ENCODE measurements at places on chromosomes 7 and 10. TPM values are rescaled to one million over a fixed set of nuclear protein-coding genes. Genes with fewer than 3 reads are reported as not detected.

DNA sequence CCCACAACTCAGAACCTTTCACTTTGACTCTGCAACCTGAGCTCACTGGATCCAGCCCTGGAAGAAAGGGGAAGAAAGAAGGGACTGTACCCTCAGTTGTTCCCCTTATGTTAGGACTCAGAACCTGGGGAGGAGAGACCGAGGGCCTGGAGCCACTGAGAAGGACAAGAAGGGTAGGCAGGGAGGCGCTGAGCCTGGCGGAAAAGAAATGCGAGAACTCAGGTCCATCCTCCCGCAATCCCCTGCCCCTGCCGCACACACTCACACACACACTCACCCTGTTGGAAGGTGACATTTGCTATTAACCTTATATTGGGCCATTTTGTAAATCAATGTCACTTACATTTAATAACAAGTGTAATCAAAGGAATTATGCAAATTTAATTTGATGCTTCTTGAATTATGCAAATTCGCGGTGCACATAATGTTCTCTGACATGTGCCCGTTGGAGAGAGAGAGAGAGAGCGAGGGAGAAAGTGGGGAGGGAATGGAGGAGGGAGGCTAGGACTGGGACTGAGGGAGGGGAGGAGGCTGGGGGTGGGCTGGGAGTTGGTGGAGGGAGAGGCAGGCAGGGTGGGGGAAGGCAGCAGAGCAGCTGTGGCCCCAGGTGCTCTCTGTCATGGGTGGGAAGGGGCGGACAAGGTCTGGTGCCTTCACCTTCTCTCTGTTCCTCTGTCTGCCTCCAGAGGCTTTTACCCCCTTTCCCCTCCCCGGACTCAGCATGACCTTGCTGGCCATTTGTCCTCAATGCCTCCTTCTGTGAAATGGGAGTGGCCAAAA lies 99.6 kb upstream of the PAX2 start:
- no peak for DNase-seq

GRCh38 chr7:155247479-155248365 lies 50.0 kb upstream of the INSIG1 start:
- DNase-seq, result no peak

AMZ1 gene
- 0.22 TPM for total RNA-seq

DNA sequence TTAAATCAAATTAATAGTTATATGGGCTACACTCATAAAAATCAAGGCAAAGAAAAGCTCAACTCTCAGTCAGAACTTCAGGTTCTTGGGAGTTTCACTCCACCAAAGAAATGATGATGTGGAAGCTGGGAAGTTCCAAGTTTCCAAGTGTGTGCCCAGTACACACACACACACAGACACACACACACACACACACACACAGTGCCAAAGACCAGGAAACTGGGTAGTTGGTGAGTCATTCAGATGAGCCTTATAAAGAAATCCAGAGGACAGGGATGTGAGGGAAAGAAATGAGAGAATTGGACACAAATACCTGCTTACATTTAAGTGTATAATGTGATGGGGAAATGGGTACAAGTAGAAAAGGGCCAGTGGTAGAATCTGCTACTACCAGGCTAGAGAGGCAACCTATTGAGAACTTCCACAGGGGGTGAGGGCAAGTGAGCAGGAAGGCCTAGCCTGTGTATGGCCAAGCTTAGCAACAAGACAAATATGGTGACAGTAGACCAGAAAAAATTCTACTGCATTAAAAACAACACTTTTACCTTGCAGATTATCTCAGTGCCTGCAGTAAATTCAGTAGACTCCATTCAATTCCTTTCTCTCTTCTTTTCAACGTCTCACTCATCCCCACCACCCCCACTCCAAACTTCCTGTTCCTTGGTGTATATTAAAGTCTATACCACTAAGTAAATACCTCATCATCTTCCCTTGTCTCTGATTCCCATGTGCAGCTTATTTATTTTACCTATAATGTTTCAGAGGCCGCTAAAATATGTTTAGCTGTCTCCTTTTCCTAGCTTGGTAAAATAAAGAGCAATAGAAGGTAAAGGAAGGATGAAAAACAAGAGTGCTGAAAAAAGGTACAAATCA lies 95.0 kb downstream of the CABCOCO1 start:
- DNase-seq, result peak; percentile 89

- DNase-seq, result no peak
Measured at GRCh38 chr10:34428501-34428900, 386.6 kb downstream of the PARD3 start.

GRCh38 chr7:137684316-137684715 lies 162.5 kb downstream of the DGKI start:
- DNase-seq, result no peak

LIPA gene
- total RNA-seq, result 16.5 TPM

DNA sequence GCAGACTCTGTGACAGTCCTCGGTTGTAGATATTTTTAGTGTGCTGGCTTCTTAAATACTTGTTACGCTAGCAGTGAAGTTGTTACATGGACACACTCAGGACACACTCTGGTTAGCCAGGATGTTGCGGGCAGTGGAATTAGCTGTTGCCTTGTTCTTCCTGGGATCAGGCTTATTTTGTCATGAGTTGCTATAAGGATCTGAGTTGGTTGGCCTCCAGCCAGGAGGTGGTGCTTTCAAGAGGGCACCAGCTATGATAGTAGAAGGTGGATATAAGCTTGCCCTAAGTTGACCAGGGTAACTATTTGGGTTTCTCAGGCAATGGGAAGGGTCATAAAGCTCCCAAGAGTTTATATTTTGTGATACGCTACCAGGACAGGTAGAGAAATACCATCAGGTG lies 150.1 kb upstream of the C1GALT1 start:
- no peak for DNase-seq

All from epithelial cell of proximal tubule (primary cell).